ENCODE measurements at places on chromosomes 6 and 20.

DNA sequence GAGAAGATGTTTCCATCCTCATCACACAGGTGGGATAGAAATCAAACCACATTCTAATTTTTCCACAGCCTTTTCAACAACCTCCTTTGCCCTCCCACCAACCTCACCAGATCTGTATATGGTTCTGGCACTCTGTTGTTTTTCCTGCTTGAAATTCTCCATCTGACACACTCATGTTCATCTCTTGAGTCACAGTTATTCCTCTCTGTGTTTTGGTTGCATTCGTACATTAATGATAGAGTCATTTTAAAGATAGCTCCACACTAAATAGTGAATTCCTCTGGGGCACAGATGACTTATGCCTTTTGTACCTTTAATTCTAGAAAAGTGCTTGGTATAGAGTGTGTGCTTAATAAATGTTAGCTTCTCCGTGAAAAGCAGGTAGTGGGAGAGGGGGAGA lies 1.4 kb upstream of the GCLC start:
- no peak for DNase-seq

DNA sequence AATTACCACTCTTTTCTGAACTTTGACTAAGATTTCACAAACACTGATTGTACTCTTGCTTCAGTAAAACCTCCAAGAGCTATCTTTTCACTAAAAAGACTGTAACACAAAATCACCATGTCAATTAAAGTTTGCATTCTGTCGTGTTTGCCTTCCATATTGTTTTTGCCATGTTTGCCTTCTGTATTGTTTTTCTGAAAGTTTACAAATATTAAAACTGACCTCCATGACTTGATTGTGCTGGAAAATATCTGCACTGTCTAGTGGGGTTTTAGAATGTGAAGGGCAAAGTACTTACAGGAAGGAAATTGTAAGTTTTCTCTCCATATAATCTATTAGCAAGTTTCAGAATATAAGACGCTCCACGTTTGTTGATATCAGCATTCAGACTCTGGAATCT lies 3.4 kb downstream of the SERPINB1 start:
- no peak for DNase-seq

GRCh38 chr20:38883081-38883980 lies 42.9 kb upstream of the FAM83D start:
- no peak for DNase-seq

- DNase-seq, result no peak
These were observed 12.7 kb downstream of the CPNE1 start for GRCh38 chr20:35651958-35652357.

DNA sequence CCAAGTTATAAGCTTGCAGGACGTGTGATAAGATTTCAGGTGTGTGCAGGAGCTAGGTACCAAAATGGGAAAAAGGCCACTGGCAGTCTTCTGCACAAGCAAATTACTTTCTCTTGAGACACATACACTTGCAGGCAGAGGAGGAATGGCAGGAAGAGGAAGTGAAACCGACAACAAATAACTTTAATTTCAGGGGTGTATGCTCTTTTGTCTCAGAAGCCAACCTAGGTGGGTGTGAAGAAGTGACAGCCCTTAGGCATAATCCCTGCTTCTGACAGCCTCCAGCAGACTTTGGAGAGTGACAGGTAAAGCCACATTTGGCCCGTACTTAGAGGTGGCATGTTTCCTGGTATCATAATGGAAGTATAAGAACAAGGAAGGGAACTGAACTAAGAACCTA lies 118.8 kb upstream of the TRAF3IP2 start:
- DNase-seq, result no peak

DNA sequence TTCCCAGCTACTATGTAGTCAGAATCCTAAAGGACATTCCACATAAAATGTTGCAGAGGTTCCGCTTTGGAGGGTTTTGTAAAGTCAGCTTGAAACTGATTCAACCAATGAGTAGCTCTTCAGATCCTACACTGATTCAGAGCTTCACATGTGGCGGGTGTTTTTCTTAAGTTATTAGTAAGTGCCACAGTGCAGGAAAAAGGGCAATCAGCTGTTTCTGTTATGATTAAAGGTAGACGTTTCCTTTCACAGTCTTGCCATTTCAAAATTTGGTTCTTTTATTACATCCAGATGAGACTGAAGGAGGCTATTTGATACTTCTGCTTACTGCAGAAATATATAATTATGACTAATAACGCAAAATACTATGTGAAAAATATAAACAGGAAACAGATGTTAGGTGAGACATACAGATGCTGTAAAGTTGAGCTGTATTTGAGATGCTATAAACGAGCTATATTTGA lies 443.9 kb downstream of the CDKAL1 start:
- DNase-seq, result no peak

DNA sequence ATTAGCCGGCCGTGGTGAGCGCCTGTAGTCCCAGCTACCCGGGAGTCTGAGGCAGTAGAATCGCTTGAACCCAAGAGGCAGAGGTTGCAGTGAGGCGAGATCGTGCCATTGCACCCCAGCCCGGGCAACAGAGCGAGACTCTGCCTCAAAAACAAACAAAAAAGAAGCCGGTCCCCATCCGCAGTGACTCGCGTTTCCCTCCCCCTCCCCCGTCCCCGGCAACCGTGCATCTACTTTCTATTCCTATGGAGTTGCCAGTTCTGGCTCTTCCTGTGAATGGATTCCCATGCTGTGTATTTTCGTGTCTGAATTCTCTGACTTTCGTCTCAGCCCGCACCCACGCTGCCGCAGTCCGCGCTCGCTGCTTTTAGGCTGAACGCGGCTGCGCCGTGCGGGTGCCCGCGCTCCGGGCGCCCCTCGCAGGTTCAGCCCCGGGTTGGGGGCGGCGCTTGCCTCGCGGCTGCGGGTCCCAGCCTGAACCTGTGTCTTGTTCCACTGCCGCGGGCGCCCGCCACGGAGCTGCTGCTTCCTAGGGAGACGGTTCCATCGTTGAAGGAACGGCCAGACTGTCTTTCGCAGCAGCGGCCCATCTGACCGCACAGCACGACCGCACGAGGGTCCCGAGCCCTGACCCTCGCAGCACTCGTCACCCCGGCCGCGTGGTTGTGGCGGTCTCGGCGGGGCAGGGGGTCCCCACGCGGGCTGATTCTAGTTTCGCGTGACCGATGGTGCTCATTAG lies 1.1 kb upstream of the MRGBP start:
- no peak for DNase-seq

DNA sequence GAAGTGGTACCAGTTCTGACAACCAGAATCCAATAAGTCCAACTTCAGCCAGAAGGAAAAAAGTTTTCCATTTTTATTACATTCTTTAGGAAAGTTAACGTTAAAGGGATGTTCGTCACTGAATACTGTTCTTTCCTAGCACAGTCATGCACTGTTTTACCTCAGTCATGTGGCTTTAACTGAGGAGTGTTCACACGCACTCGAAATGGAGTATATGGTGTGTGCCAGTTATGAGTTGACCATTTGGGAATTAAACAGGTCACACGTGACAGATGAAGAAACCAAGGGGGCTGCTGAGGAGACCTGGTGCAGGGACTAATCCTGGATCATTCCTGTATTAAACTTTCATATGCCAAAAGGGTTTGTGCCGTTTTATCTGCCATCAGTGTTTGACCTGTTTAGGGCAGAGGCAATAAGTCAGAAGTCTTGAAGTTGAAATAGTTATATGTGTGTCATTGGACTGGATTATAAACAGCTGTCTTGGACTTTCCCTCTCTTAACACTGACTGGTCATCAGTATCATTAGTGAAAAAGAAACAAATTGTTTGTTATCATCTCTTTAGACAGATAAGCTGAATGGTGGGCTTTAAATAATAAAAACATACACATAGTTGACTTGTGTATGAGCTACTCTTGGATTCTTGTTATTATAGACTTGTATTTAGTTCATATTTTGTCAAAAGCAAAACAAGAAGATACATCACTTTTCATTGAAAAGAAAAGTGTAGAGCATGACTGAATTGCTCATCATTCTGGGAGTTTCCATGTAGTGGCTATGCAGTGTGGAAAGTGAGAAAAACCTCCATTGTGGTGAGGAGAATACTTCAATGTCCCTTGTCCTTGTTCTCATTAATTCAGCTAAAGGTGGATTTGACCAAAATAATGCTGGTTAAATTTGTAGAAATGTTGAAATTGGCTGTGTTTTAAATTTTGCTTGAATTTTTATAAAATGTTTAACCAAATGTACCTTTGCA lies 123.5 kb upstream of the SAMD5 start:
- DNase-seq, result no peak

DNA sequence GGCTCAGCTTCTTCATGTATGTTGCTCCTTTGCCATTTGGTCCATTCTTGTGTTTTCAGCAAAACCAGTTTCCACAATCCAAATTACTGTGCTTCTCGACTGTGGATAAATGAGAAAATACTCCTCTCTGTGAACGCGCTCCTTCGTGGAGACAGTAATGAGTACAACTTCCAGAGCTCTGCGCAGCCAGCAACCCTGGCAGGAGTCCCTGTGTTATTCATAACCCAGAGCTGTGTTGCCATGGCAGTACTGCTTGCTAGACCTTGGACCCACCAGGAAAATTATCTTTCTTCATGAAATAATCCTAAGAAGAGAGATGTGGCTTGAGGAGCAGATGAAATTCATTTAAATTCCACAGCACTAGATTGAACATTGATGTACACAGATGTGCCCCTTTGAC lies 73.7 kb downstream of the SLC22A3 start:
- DNase-seq, result no peak

- DNase-seq, result no peak
These were observed 53.1 kb downstream of the DSTN start for GRCh38 chr20:17622851-17623508.

DNA sequence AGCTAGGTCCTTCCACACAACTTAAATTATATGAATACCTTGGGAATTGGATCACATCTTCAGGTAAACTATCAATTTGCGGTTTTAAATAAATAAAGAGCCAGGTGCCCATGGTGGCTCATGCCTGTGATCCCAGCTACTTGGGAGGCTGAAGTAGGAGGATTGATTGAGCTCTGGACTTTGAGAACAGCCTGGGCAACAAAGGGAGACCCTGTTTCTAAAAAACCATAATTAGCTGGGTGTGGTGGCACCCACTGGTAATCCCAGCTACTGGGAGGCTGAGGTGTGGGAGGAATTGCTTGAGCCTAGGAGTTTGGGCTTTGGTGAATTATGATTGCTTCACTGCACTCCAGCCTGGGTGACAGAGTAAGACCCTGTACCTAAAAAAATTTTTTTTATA lies 3.4 kb downstream of the GMNN start:
- DNase-seq, result no peak

GRCh38 chr6:160015778-160016684 lies 47.1 kb downstream of the IGF2R start:
- DNase-seq, result no peak

DNA sequence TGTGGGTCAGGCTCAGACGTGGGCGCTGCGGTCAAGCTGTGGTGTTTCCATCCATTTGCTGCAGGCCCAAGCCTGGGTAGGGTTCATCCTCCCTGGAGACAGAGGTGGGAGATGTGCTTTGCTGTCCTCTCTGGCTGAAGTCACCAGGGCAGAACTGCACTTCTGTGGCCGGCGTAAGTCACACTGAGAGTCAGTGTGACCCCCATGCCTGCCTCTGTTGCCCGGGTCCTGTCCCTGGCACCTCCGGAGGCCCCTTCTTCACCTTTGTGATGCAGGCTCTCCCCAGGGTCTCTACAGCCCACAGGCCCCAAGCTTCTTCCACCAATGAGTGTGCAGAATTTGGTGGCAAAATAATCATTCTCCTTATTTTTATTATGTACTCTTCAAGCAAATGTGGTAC lies 53.8 kb upstream of the DACT2 start:
- no peak for DNase-seq

DNA sequence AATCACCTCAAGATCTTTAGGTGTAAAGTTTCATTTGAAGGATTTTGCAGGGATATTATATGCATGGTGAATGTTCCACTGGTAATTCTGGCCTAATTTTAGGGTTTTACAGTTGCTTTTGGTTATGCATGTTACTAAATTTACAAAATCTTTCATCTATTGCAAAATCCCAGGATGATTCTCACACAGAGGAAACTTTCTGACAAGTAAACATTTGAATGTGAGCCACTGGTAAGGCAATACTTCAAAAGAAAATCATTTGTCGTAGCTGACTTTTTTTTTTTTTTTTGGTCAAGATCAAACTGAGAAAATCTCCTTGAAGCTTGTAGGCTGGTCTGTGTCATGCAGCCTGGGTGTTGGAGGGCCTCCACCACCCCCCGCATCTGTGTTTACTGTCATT lies 141.9 kb upstream of the EXOC2 start:
- no peak for DNase-seq

DNA sequence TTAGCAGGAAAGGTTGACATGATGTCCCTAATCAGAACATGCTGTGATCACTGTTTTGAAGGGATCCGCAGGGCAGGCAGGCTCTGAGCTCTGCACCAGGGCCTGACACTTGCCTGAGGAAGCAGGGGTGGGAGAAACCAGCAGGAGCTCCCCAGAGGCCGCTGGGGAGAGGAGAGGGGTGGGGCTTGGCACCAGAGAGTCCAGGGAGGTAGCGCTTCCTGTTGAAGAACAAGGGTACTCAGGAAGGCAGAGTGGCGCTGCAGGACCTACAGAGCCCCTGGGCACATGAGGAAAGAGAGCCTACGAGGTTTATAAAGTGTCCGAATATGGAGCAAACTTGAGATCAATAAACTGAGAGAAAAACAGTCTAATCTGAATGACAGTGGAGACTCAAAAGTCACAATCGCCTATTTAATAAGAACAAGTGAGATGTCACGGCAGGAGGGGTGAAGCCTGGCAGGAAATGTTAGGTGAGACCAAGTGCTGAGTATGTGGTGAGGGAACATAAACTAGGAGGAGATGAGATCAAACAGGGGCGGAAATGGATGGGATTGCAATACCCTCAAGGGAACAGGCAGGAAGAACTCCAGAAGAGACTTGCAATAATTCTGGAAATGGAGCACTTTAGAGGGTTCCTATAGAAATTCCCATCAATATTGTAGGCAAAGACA lies 5.8 kb upstream of the TBXT start:
- DNase-seq, result no peak

- no peak for DNase-seq
These were observed 99.1 kb upstream of the MTHFD1L start for GRCh38 chr6:150766201-150766997.

DNA sequence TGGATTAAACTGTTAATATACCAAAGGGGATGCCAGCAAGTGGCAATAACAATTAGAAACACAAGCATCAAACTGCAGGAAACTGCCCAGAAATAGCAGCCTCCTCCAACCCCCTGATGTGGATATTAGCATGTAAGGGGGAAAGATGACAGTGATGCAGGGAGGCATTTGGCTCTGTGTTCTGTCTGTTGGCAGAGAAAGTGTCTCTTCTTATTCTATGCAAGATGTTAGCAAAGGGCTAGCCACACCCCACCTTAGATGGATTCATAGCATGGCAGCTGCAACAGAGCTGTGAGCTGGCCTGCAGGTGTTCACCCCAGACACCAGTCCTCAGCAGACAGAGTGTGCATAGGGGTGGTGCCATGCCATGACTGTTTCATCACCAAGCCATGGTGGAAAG lies 38.0 kb downstream of the SCP2D1 start:
- no peak for DNase-seq

DNA sequence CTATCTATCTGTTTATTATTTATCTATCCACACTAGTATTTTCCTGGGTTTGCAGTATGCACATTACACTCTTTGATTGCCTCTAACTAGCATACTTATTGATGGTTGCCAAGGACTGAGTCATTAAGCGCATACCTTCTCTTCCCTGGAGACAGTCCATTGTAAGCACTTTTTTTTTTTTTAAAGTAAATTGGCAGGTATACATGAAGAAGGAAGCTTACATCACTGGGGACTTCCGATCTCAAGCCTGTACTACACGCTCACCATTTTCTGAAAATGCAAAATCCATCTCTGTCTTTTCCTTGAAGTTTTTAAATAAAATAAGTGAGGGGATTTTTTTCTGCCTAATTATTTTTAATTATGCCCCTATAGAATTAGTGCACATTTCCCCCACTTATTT lies 63.5 kb downstream of the HMGN3 start:
- no peak for DNase-seq

All from urinary bladder (tissue), 4 donors.